Occipital lobe (tissue), 3 donors: ENCODE measurements at places on chromosomes 11 and 22.

- DNase-seq = no peak
These were observed 677.3 kb downstream of the TBC1D22A start for GRCh38 chr22:47439643-47440265.

- no peak for DNase-seq
These were observed 33.0 kb upstream of the RIC3 start for GRCh38 chr11:8201644-8202365.

DNA sequence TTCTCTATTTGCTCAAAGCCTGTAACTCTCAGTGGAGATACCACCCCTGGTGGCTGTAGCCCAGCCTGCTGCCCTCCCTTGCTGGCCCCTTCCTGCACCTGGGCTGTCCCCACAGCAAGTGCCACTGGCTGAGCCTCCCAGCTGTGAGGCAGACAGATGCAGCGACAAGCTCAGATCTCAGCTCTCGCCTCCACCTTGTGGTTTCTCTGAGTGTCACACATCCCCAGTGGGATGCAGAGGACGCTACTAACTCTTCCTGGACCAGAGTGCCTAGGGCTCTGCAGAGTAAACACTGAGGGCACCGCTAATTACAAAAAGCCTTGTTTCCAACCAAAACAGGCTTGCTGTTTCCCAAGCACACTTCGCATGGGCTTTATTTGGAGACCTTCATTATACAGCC is 8.9 kb downstream of the YPEL1 start:
- no peak for DNase-seq

DNA sequence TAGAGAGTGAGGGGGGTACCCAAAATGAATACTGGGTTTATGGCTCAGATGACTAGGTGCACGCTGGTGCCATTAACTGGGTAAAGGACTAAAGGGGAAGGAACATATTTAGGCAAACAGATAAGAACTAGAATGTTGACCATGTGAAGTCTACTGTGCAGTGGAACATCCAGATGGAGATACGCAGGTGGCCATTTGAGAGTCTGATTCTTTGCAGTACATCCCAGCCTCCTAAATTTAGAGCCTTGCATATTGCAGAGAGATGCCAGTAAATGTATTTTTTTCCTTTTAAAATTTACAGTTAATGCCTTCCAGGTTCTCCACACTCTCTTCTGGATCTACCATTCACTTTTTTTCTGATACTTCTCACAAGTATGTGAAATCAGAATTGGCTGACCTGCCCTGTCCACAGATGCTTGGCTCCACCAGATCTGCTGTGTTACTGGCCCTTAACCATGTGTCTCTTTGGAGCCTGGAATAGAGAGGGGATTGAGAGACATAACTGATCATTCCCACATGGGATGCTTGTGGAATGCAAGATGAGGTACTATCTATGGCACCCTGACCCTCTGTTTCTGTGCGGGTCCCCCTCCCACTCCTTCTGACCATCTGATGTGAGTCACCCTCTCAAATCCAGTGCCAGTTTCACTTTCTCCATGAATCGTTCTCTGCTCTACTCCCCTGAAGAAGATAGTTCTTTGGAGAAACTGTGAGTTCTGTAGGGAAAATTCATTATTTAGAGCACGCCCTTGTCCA is 77.0 kb upstream of the NCAM1 start:
- peak; percentile 28 for DNase-seq

- DNase-seq = no peak
These were observed 13.3 kb downstream of the RBFOX2 start for GRCh38 chr22:36015155-36015810.

DNA sequence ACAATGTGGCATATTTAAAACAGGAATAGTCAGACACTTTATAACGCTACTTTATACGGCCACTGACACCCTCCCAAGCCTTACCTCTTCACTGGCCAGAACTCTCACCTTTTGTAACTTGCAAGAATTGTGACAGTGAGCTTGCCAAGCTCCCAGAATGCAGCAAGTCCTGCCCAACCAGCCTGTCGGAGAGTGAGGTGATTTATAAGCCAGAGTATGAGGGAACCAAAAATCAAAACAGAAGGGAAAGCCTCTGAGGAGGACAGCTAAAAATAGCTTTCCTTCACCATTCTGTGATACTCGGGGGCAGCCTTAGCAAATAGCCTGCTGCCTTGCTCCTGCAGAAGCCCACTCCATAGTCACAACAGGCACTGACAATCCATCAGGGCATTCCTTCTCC is 229.7 kb downstream of the FAM76B start:
- no peak for DNase-seq

- no peak for DNase-seq
These were observed 52.1 kb downstream of the LINC01488 start for GRCh38 chr11:69533296-69534165.

DNA sequence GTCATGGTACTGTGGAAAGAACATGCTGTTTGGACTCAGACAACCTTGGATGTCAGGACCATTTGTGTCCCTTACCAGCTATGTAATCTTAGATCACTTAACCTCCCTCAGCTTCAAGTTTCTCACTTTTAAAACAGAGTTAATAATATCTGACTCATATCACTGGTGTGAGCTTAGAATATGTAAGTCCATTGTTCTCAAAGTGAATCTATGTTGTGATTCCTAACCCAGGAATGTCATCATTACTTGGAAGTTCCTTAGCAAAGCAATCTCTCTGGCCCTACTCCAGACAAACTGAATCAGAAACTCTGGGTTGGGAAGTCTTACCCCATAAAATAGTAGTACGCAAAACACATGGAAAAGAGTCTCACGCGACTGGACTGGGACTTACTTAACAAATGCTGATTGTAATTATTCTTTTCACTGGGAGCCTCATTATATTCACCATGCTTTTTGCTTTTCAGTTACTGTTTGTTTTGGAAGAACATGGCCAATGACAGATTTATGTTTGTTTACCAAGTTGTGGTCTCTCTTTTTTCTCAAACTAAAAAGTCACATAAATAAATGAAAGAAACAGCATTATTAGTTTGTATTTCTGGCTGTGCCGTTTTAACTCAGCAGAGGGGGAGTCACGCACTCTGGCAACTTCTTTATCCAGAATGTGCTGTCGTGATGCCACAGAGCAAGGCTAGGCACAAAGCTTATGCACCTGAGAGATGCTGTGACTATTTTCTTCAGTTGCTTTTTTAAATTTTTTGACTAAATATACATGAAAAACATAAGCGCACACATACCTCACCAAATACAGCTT is 217.7 kb upstream of the CTSC start:
- no peak for DNase-seq

- DNase-seq = no peak
These were observed 6.0 kb upstream of the SHISAL1 start for GRCh38 chr22:44318751-44319150.

DNA sequence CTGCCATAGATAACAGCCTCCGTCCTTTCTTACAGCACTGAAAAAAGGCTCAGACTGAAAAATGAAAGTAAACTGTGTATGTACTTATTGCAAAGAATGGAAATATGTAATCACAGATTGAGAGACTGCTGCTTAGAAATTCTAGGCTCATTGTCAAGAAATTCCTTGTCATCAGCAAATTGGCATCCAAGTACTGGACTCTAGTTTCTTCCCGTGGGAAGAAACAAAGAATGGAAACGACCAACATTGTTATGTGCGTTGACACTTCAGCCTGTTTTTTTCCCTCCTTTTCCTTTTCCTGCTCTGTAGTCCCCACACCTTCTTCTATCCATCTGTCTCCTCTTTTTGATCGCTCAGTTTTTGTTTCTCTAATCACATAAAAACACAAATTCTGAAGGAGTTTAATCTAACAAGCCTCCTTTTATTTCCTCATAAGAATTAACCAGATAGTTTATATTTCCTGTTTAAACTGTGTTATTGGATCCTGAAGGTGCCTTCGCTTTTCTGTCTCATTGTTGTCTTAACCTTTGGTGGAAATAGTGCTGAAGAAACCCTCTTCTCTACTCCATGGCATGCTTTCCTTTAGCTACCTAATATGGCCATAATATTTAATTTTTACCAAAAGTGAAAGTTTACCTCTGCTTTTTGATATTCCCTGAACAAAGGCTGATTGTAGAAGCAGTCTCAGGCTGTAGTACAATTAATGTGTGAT is 20.0 kb upstream of the CASP12 start:
- DNase-seq = no peak

DNA sequence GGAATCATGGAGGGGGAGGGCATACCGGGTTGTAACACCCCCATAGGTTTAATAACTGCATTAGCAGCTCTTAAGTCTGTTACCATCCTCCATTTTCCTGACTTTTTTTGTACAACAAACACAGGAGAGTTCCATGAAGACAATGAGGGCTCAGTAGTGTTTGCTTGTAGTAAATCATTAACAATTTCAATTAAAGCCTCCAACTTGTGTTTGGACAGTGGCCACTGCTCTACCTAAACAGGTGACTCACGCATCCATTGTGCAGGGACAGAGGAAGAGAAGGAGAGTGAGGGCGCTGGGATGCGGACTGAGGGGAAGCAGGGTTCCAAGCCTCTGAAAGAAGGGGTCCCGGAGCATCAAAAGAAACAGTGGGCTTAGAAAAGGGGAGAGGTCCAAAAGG is 21.3 kb upstream of the MTNR1B start:
- no peak for DNase-seq

DNA sequence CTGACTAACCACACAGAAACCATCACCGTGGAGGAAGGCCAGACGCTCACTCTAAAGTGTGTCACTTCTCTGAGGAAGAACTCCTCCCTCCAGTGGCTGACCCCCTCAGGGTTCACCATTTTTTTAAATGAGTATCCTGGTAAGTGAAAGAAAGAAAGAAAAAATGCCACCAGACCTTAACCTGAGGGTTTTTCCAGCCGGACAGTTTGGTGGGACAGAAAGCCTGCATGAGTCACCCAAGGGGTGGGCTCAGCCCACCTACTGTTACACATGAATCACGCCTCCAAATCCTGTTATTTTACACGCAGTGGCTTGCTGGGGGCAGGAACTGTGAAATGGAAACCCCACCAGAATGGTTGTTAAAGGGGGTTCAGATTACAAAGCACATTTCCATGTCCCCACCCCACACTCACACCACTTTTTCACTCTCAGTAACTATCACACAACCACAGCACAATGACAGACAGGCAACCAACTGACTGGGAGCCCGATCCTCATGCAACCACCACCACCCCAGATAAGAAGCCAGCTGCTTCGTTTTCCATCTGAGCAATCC is 11.9 kb downstream of the CRTAM start:
- DNase-seq = no peak

GRCh38 chr11:85589373-85589772 is 37.8 kb downstream of the DLG2 start:
- no peak for DNase-seq

DNA sequence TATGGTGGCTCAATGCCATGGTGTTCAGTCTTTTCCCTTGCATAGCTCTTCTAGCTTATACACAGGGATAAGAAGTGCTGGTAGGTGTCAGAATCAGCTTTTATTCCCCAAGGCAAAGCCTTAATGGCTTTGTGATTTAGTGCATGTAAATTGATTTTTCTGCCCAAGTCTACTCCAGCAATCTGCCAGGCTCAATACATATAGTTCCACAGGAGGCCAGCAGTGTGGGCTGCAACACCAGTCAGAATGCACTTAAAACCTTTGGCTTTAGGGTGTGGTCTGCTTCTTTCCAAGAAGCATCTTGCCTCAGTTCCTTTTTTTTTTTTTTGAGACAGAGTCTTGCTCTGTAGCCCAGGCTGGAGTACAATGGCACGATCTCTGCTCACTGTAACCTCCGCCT is 14.5 kb upstream of the CAPRIN1 start:
- no peak for DNase-seq

- no peak for DNase-seq
These were observed 3.7 kb downstream of the RPL27A start for GRCh38 chr11:8686325-8686724.

DNA sequence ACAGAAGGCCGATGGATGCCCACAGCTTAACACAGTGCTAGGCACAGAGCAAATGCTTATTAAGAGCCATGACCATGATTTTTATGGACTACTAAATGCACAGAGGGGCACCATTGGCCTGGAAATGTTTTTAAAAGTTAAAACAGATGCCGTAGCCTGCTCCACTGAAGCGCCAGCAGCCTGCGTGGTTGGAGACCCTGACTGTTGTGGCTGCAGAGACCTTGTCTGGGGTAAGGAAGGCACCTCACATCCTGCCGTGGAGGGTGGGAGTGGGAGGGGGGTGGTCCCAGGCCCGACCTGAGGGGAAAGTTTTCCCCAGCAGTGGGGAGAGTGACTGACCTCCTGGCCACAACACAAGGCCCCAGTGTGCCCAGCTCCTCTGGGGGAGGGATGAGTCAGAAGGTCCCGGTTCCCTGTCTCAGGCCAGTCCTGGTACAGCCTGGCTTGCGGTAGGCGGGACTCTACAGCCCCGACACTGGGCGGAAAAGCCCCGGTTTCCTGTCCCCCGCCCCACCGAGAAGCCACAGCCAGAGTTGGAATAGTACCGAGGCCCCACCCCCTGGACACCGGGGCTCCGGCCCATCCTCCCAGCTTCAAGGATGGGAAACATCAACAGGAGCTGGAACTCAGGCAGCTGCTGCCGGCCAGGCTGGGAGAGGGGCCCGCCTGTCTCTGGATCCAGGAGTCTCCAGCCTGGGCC is 7.0 kb downstream of the CHST1 start:
- DNase-seq = peak; percentile 46

DNA sequence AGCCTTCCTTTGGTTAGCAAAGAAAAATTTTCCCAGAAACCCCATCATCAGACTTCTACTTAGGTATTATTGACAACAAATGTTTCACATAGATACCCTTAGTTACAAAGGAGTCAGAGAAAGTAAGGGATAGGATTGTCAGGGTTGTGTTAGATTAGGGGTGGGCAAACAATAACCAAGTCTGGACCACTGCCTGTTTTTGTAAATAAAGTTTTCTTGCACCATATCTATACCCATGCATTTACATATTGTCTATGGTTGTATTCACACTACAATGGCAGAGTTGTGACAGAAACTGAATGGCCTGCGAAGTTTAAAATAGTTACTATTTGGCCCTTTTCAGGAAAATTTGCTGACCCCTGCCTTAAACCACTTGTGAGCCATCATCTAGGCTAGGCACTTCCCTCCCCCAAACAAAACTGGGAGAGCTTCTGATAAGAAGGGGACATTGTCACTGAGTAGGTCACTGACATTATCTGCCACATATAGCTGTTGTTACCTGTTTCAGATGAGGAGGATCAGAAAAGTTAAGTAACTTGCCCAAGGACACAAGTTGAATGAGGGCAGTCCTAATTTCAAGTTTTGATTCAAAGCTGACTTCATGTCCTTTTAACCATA is 40.7 kb upstream of the TMEM135 start:
- DNase-seq = no peak

GRCh38 chr11:27158456-27159334 is 118.1 kb downstream of the BBOX1 start:
- peak; percentile 47 for DNase-seq

DNA sequence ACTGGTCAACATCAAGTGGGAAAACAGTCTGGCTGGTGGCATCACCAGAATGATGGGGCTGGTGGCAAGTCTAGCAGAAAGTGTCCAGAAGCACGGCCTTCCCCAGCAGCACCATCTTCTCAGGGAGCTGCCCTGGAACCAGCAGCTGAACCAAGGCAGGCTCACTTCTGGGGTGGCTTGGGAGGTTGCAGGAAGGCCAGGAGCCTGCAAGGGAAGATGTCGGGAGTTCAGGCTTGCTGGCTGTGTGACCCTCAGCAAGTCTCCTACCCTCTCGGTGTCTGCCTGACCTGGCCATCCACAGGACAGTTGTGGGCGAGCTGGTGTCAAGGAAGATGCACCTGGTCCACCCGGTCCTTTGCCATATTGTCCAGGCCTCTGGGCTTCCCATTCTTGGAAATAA is 2.3 kb upstream of the PNPLA5 start:
- DNase-seq = no peak
